NCI-H226 (cell line): ENCODE measurements at places on chromosomes 16 and 17.

GRCh38 chr17:76369804-76370203 lies 14.6 kb upstream of the SPHK1 start:
- no peak for DNase-seq

DNA sequence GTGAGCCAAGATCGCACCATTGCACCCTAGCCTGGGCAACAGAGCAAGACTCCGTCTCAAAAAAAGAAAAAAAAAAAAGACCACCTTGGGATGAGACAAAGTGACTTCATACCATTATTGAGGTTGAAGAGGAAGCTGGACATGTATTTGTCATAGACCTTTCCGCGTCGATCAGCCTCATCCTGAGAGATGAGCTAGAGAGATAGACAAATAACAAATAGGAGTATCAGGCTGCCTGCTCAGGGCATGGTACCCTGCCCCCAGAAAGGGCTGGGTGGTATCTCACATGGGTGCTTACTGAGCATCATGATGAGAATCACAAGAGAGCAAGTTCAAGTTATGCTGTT lies 22.1 kb downstream of the CNTNAP1 start:
- no peak for DNase-seq

- DNase-seq, result no peak
Observed at GRCh38 chr17:62826956-62827355, 18.8 kb upstream of the MARCHF10 start.

DNA sequence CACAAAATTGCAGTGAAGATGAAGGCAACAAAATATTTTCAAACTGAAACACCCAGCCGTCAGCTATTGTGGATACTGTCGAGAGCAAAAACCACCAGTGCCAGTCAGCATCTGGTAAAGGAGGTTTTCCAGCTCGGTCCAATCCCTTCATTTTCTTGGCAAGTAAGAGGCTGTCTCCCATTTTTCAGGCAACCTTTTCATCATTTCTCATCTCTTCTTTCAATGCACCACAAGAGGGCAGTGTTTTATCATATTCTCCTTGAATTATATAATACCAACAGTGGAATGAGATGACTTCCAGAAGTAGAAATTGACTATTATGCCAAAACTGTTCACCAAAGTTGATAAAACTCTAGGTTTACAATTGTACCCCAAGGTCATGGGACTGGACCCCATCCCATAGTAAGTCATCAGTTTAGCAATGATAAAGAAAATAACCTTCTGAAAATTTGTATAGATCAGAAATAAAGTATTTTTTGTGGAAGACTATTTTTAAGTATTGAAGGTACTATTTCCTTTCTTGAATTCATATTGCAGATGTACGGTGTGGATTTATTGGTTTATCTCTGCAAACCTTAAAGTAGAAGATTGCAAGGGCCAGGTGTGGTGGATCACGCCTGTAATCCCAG lies 16.8 kb downstream of the NQO1 start:
- peak; percentile 39 for DNase-seq

- DNase-seq, result no peak
Observed at GRCh38 chr16:56672761-56673536, 3.3 kb downstream of the MT1H start.

GRCh38 chr17:43074869-43075268 lies 49.8 kb downstream of the RND2 start:
- no peak for DNase-seq

- no peak for DNase-seq
Observed at GRCh38 chr16:84144209-84144858, 643 bp downstream of the HSDL1 start.

- DNase-seq, result no peak
Observed at GRCh38 chr17:50527155-50527762, 5.3 kb upstream of the EPN3 start.

- DNase-seq, result no peak
Observed at GRCh38 chr16:582614-583331, 7.1 kb upstream of the RAB40C start.

- no peak for DNase-seq
Observed at GRCh38 chr16:73996624-73997339, 299.8 kb upstream of the PSMD7 start.

- no peak for DNase-seq
Observed at GRCh38 chr16:2981177-2981898, 1.1 kb upstream of the PKMYT1 start.

DNA sequence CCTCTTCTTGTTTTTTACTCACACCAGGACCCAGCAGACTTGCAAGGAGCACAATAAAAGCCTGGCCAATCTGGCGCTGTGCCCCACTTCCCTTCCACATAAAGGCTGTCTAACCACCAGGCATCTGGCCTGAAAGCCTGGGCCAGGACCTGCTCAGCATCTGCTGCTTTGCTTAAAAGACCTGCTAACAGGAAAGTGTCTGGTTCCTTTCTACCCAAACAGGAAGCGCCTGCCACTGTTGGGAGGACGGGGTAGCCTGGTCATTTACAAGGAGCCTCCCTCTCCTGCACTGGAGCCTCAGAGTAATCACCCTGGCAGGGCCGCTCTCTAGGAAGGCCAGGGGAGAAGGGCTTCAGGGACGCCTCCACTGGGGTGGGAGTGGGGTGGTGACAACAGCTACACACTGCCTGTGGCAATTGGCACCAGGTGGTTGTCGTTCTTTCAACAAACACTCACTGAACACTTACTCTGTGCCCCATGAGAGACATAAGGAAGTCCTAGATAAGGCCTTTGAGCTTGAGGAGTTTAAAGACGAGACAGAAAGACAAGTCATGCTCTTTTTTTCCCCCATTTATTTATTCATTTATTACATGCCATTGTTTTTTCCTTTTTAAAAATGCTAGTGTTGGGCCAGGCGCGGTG lies 6.3 kb upstream of the MMP28 start:
- DNase-seq, result no peak

GRCh38 chr16:50152351-50152806 lies 727 bp upstream of the TENT4B start:
- peak; percentile 16 for DNase-seq

DNA sequence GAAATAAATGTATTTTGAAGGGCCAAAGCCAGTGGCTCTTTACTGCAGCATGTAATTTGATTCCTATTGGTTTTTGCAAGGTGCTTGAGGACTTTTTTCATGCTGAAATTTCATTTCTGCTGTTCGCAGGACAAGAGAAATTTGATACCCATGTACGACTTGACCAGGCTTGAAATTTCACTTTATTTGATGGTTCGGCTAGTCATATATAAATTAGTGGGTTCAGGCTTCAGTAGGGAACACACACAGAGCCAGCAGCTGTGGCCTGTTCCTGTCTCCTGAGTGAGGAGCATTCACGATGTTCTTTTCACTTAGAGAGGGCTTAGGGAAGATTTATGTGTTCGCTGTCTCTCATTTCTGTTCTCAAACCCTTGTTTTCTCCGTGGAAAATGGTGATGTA lies 258.4 kb upstream of the CACNG5 start:
- DNase-seq, result no peak

DNA sequence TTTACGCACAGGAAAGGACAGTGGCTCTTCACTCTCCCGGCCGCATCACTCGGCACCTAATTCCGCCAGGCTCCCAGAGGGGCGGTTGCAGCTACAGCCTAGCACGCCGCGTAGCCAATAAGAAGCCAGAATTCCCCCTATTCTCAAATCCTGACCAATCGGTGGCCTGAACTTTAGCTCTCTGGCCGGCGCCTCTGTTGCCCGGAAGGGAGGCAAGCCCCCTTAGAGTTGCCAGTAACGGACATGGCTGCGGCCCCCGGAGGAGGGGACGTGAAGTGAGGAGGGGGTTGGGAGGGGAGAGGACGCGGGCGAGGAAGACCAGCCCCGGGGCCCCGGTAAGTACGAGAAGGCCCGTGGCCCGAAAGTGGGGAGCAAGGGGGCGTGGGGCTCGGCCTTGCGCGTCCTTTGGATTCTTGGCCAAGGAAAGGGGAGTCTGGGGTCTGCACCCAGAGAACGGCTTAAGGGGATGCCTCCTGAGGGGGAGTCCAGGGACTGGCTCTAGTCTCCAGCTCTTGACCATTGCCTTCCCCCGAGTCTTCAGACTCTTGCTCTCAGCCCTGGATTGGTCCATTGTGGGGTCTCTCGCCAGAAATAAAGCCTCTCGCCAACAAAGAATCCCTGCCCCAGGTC lies at the start of gene TMEM94:
TSS of gene TMEM94 (plus strand) at position 219 of the 630 bp plus-strand sequence. CDS start 15,271 bp downstream, outside the sequence.
- peak; percentile 92 for DNase-seq

DNA sequence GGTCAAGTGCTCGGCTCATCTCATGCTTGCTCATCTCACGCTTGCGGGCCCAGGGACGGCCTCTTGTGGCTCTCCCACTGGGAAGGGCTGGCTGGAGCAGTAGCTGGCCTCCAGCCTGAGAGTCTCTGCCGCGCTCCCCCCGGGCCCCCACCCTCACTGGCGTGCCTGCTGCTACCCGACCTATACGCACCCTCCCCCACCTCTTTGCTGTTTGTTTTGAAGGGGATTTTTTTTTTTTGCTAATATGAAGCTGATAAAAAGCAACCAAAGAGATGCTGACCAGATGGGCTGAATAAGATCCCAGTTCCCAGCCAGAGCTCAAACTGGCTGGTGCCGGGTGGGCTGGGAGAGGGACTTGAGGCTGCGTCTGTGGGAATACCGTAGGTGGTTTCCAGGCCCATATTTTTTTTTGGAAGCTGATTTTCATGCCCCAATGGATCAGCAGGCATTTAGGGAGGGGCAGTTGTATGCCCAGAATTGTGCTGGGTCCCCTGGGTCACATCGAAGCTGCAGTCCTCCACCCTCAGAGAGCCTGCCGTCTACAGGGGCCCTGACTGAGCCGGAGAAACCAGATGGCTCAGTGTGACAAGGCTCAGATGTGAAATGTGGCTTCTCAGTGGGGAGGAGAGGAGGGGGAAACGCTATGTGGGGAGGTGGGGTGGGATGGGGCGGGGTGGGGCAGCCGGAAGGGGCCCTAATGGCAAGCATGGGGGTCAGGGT lies 115.0 kb downstream of the RAP1GAP2 start:
- DNase-seq, result no peak

DNA sequence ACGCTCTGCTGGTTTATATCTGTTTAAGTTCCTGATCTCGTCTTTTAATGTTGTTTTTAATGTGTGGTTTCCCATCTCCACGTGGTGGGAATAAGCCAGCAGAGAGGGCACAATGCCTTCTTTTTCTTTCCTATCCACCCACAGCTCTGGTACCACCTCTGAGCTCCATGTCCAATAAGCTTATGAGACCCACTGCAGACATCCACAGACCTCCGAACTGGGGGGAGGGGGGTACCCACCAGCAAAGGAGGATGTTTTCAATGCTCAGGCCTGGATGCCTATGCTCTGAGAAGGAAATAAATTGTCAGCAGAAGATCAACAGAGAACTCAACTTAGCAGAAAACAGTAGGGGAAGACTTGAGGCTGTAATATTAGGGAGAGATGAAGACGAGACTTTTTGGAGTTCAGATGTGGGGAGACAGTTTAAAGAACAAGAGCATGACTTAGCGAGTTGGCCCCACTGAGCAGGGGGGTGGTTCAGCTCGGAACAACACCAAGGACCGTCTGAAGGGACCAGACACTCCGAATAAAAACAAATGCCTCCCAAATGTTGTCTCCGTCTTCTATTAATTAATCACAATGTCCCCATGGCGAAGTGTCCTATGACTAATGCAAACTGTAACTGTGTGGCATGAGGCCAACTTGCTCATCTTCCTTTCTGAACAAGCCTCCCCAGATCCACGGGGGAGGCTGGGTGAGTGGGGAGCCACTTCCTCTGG lies 62.7 kb downstream of the GAS7 start:
- DNase-seq, result no peak

- peak; percentile 90 for DNase-seq
Observed at GRCh38 chr16:74448990-74449389, 27.7 kb upstream of the CLEC18B start.

GRCh38 chr16:87653234-87653633 lies 50.9 kb downstream of the JPH3 start:
- no peak for DNase-seq

GRCh38 chr16:23491490-23492391 lies 18.6 kb downstream of the GGA2 start:
- DNase-seq, result peak; percentile 45

DNA sequence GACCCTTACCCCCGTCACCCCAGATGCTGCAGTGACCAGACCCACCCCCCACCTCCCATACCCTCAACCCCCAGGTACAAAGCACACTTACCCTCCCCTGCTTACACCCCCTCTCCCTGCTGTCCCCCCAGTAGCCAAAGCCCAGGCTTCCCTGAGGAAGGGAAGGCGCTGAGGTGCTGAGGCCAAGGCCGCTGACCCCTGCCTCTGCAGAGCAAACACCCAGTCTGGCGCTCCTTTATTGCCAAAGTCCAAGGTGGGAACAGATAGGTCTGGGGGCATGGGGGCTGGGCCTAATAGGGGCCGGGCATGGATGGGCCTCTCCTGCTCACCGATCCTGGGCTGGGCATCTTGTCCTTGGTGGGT lies 683 bp downstream of the LCAT start:
- DNase-seq, result no peak

DNA sequence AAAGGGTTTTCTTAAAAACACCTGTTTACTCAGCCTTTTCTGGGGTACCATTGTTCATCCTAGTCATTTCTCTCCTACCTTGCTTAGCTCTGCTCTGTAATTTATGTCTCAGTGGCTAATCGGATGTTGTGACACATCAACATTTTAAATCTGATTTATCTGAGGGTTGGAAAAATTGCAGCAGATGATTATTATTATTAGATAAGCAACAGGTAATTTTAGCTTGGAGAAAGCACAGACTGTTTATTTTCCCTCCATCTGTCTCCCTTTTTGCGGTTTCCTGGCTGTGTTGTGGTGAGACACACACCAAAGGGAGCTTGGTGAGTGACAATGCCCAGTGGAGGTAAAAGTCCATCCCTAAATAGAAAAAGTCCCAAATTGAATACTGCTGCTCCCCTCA lies 389.9 kb downstream of the UTP18 start:
- DNase-seq, result no peak

GRCh38 chr17:62707425-62707739 lies 79.9 kb downstream of the MRC2 start:
- DNase-seq, result no peak

DNA sequence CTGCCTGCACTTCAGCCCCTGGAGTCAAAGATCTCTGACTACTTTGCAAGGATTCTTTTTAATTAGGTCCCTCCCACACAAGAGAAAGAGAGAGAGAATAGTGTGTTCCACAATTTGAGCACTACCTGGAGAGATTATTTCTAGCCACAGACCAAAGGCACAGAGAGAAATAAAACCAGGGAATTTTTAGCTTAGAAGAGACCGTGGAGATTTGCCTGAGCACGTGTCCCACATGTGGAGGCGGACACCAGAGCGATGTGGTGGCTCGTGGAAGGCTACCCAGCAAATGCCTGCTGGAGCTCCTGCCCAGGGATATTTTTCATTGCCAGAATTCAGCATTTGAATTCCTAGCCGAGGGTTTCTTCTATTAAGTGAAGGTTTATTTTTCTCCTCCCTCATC lies 50.6 kb downstream of the MGAT5B start:
- DNase-seq, result no peak

DNA sequence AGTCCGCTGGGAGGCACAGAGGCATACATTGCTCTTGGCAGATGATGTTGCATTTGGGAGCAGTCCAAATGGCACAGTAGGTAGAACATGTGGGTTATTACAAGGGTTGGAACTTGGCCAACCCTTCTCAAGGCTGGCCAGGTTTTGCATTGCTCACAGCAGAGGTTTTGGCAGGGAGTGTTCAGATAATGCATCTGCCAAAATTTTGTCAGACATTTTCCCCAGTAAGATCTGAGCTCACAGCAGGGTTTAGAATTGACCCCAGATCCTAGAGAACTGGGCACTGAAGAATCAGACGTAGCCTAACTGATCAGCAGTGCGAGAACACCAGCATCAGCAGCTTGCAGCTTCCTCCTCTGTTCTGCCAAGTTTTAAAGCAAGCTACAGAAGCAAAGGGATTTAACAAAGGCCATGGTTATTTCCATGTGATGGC lies 468.8 kb upstream of the KIF2B start:
- no peak for DNase-seq
